ENCODE measurements at places on chromosomes 7 and 10.
A peak's percentile ranks its signal among the peaks of the same experiment; 100 is the strongest.

DNA sequence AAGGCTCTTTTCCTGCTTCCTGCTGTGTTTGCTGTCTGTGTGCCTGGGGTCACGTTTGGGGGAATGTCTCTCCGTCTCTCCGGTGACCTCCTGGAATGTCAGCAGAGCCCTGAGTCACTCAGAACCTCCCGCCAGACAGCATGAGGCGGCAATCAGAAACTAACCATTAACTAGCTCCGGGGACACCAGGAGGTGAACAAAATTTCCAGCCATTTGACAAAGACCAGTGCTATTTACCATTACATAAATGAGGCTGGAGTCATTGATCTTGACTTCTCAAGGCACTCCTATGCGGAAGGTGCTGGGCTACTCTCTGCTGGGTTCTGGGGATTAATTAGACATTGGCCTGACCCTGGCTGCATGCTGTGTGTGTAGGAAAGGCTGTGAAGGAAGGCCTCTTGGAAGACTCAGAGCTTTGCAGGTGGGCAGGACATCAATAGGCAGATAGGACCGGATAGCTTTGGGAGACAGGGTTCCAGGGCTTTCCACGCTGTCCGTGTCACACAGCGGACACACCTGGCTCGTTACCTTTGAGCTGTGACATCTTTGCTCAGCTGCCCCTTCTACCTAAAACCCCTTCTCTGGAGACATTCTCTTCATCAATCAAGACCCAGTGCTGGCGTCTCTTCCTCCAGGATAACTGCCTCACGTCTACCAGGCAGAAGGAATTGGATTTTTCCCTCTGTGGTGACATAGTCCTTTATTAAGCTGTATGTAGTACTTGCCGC is 77.0 kb downstream of the PFKFB3 start:
- peak; percentile 48 for DNase-seq

DNA sequence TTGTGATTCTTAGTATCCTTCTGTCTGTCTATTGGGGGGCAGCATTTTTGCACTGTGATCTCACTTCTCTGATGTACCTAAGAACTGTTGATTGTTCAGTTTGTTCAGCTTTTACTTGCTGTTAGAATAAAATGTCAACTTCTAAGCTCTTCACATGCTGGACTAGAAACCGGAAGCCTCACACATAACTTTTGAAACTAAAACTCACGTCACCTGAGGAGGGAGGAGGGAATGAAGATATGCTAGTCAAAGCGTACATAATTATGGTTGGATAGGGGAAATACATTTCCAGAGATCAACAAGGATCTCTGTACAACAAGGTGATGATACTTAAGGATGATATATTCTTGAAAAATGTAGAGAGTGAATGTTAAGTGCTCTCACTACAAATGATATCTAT is 609.7 kb downstream of the INHBA start:
- DNase-seq, result no peak

DNA sequence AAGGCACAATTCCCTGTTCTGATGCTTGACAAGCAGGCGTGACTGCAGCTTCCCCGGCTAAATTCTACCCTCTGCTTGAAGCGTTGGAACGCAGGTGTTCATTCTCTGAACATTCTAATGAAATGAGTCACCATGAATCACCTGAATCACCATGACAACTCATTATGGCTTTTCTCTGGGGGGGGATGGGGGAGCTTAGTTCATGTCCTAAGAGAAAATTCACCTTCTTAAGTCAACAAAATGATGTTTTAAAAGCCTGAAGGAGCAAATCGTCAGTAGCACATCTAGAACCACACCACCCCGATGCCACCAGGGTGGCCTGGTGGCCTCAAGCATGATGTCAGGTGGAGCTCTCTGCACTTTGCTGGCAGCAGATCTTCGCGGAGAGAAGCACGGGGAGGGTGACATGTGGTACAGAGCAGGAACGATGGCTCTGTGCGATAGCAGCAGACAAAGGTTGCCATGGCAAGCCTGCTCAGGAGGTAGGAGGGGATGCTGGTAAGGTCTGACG is 33.7 kb downstream of the DDC start:
- no peak for DNase-seq

DNA sequence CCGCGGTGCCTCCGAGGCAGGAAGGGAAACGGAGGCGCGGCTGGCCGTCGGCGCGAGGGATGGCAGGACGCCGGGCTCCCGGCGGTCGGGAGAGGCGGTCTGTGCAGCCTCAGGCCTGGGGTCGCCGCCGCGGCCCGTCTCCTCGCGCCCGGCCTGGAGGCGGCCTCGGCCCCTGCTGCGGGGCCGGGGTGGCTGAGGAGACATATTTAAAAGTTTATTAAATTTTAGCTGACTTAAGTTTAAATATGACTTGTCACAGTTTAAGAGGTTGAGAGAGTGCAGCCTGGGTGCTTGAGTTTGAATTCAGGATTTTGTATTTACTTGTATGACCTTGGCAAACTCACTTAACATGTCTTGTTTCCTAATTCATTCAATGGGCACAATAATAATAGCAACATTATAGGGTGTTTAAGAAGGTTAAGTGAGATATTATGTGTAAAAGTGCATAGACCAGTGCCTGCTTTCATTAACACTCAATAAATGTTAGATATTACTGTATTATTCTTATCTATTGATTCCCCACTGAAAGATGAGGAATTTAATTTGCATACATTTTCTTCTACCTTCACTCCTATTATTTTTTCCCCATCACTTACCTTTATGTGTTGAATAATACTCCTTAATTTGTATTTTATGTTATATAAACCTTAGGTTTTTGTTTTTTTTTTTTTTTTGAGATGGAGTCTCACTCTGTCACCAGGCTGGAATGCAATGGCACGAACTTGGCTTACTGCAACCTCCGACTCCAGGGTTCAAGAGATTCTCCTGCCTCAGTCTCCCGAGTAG is 718 bp downstream of the DYNC2I1 start:
- no peak for DNase-seq

- DNase-seq, result no peak
These were observed 40.5 kb upstream of the TMEM273 start for GRCh38 chr10:49228677-49229076.

DNA sequence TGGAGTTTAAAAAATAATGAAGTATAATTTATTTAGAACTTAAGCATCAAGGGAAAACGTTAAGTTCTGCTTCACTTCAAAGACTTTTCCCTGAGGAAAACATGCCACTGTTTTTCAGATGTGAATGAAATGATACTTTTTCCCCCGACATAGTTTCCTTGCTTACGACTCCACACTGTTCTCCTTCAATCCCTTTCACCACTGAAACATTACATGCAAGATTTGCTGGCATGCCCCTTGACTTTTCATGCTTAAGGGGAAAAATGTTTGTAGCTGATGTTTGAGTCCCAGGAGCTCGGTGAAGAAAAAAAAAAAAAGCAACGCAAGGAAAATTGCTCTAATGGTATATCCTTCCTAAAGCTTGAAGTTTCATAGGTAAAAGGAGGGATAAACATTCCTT is 10.0 kb downstream of the GLI3 start:
- DNase-seq, result no peak

GRCh38 chr7:27201580-27202017 is 1.7 kb upstream of the HOXA13 start:
- no peak for DNase-seq

GRCh38 chr10:101012525-101013364 is 13.1 kb downstream of the LZTS2 start:
- DNase-seq, result peak; percentile 90

DNA sequence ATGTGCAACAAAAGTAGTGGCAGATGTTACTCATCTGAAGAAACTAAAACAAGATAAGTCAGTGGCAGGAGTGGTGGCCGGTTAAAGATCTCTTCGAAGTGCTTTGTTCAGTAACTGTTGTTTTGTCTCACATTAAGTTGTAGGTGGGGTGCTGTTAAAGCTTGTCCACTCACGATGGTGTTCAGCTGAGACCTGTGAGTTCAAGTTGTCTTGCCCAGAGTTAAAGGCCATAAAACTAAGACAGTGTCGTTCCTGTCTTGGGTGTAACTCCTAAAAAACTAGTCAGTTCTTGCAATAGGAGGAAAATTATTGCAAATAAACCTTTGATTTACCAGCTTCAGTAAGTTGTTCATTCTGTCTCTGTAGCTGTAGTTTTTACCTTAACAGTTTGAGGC is 857 bp upstream of the FOXP2 start:
- DNase-seq, result no peak

Data from GM03348 (cell line).